ENCODE measurements at places on chromosomes 5 and 9.

- DNase-seq = no peak
Measured at GRCh38 chr5:38871790-38872551, 26.2 kb downstream of the OSMR start.

DNA sequence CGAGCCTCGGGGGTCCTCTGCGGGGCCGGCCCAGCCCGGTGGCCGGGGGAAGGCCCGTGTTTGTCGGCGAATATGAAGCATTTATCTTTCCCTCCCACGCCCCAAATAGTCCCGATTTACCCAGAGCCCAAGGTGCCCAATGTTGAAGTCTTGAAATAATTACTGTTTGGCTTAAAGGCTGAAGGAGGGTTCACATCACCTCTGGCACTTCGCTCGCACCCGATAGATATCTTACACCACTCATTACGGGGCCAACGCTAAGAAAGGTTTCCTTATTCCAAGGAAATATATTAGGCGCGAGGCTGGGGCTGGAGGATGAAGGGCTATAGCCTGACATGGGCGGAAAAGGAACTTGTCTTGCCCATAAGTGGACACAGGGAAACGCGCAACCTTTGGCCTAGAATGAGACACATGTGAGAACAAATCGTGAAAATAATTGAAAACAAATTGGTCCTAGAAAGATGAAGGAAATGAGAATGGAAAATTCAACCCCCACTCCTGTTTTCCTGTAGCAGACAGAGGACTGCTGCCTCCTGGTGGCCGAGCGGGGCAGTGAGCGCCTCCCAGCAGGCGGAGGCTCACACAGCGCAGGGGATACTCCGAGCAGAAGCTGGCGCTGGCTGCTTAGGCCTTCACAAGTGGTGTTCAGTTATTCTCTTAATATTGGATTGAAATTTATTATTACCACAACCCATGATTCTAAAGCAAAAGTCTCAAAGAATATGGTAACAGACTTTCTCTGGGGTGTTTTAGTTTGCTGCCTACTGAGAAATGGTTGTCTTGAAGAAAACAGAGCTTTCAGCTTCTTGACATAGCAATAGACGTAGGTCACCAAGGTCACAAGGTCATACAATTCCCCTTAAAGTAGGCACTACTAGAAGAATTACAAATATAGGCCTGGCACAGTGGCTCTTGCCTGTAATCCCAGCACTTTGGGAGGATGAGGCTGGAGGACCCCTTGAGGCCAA is 7.9 kb downstream of the CCL21 start:
- peak; percentile 38 for DNase-seq

GRCh38 chr9:129328355-129329042 is 150.4 kb upstream of the IER5L start:
- no peak for DNase-seq

DNA sequence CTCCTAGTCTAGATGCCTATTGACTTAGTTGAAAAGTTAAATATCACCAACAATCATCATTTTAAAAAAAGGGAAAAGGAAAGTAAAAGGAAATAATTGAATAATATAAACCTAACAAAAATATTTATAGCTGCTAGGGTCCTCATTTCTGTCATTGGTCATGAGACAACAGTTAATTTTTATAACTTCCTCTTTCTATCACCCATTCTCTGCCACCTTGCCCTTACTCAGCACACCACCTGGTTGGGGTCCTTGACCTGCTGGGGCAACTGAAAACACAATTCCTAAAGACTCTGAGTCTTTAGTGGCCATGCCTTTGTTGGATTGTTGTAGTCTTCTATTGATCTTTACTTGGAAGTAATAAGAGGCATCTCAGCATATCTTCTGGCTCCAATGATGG is 179.5 kb upstream of the MAST4 start:
- no peak for DNase-seq

- DNase-seq = no peak
Measured at GRCh38 chr9:131423171-131423581, 29.3 kb downstream of the PRRC2B start.

- DNase-seq = no peak
Measured at GRCh38 chr9:130682421-130683121, 11.0 kb upstream of the EXOSC2 start.

All from CMK (cell line).